AG20443 (cell line): ENCODE measurements at places on chromosomes 12 and 14.

DNA sequence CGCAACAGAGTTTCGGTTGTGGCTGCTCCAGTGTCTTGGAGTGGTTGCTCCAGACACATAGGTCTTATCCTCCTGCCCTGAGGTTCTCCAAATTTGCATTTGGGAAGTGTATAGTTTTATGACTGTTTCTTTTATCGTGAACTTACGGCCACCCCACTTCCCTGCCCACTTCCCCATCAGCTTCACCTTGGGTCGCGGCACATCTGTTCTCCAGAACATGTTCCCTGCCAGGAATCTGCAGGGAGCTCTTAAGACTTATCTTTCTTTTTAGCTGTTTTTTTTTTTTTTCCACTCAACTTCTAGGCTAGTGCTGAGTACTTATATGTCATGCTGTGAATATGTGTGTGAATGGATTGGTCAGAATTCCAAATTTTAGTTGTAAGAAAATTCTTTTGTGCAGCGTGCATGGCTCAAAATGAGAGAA, 75.4 kb downstream of the ETV6 start:
- peak; percentile 39 for DNase-seq

- DNase-seq = no peak
Observed at GRCh38 chr12:112741106-112741505, 50.4 kb upstream of the RPH3A start.

DNA sequence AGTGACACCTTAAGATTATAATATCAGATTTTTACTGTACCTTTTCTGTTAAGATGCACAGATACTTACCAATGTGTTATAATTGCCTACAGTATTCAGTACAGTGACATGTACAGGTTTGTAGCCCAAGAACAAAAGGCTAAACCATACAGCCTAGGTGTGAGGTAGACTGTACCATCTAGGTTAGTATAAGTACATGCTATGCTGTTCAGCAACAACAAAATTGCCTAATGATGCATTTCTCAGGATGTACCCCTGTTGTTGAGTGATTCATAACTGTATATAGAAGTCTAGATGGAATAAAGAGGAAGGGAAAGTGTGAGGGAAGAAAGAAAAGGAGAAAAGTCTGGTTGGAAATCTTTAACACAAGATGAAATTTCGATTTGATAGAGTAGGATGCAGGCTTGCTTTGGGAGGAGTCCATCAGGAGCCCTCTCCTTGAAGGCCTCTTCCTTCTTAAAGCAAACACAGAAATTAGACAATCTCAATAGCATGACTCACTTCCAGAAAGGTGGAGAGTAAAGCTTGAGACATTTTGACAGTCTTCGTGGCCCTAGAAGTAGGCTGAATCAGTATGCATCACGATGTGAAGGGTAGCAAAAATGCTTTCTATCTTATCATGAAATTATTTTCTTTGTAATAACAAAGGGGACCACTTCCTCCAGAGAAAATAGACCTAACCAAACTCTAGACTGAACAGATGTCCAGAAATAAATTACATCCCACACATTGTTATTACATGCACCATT, 191.5 kb downstream of the SYT1 start:
- DNase-seq = no peak

DNA sequence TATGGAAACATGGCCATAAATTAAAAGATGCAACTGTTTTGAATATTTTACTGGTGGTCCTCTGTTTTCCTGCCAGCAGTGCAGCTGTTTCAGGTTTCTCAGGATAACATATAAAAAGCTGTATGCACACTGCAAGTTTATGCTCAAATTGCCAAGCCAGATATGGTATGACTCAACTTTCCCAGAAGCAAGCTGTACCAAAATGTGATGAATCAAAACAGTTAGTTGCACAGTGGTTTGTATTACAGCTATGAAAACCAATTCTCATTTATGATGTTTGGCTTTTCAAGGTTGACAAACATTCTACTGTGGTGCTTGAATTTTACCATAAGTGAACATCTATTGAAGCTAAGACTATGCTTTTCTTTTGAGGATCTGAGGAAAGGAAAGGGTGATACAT, 15.5 kb downstream of the TRMT5 start:
- DNase-seq = no peak

- DNase-seq = no peak
Observed at GRCh38 chr14:60184905-60185555, 19.8 kb upstream of the DHRS7 start.

- no peak for DNase-seq
Observed at GRCh38 chr12:125148316-125148715, 83.1 kb downstream of the AACS start.

GRCh38 chr14:72828604-72829003, 65.3 kb downstream of the DPF3 start:
- no peak for DNase-seq

DNA sequence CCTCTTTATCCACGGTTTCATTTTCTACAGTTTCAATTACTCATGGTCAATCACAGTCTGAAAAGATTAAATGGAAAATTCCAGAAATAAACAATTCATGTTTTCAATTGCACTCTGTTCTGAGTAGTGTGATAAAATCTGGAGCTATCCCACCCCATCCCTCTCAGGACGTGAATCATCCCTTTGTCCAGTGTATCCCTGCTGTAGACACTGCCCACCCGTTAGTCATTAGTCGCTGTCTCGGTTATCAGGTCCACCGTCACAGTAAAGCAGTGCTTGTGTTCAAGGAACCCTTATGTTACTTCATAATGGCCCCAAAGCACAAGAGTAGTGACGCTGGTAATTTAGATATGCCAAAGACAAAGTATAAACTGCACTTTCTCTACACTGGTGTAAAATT, 141.0 kb upstream of the LMNTD1 start:
- DNase-seq = peak; percentile 81

GRCh38 chr14:35631071-35631805, 97.3 kb downstream of the INSM2 start:
- no peak for DNase-seq

DNA sequence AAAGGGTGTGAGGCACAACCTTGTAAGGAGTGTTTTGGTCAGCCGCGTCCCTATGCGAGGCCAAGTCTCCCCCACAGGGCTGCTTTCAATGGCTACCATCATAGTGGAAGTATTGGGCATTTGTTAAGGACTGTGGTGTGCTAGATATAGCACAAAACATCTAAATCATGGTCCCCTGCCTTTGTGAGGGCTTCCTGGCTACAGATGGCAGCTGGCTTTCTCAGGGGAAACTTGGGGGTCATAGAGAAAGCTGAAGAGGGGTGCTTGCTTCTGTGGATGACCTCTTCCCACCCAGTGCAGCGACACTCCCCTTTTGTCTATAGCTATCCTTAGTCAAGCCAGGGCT, 315.8 kb downstream of the ZFP36L1 start:
- DNase-seq = no peak

DNA sequence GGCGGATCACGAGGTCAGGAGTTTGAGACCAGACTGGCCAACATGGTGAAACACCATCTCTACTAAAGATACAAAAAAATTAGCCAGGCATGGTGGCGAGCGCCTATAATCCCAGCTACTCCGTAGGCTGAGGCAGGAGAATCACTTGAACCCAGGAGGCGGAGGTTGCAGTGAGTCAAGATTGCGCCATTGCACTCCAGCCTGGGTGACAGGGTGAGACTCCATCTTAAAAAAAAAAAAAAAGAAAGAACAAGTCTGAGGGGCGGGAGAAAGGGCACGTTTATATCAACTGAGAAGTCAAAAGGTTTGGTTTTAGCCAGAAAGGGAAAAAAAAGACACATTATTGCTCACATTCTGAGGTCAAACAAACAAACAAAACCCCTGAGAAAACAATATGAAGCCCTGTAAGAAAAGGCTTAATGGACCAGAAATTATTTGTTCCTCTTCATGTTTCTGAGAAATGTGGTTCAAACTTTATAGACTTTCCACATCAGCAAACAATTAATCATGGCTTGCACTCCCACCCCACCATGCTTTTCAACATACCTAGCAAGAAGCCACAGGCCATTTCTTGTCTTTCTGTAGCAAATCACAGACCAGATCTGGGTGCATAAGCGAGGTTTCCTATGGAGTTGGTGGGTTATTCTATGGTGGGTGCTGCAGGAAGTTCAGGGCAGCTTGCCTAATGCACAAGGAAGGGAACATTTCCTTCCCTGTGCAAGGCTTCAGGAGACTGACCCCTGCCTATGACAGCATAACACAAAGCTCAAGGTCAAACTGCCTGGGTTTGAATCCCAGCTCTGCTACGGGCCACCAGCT, 80.1 kb downstream of the SSPN start:
- DNase-seq = no peak

DNA sequence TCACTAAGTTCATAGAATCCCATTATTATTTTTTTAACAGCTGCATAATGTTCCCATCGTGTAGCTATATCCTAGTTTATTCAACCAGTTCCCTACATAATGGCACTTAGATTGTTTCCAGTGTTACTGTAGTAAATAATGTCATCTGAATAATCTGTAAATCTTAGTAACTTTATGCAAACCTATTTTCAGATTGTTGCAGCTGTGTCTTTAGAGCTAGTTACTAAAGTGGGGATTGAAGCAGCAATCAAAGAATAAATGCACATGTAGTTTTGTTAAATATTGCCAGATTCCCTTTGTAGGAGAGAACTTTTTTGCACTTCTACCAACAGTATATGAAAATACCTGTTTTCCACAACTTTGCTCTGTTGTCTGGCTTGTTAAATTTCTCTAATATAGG, 13.1 kb downstream of the ARID2 start:
- DNase-seq = no peak

GRCh38 chr12:72723732-72724131, 451.6 kb downstream of the TRHDE start:
- no peak for DNase-seq

GRCh38 chr12:45599196-45599595, 130.3 kb upstream of the ARID2 start:
- no peak for DNase-seq

DNA sequence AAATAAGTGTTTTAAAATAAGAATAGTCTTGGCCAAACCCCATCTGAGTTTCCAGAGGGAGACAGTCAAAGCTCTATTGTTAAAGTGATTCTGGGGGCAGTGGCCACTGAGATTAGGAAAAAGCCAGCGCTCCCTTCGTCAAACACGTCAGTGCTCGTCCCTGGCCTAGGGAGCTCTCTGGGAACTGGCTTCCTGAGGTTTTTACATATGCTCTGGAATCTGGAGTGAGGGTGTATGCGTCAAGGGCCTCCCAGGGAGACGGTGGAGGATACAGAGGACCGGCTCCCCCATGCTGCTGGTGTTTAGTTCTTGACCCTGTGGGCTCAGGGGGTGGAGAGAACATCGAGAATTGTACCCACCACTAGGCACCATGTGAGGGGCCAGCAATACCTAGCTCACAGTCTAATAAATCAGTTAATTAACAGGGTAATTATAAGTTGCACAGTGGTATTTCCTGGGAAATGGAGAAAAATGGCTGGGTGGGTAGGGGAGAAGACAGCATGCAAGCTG, 87.0 kb downstream of the SLC25A47 start:
- DNase-seq = no peak
